RKO (cell line): ENCODE measurements at places on chromosomes 7 and 10.
A peak's percentile ranks its signal among the peaks of the same experiment; 100 is the strongest.

- DNase-seq = no peak
Observed at GRCh38 chr7:118586248-118586647, 361.7 kb downstream of the ANKRD7 start.

DNA sequence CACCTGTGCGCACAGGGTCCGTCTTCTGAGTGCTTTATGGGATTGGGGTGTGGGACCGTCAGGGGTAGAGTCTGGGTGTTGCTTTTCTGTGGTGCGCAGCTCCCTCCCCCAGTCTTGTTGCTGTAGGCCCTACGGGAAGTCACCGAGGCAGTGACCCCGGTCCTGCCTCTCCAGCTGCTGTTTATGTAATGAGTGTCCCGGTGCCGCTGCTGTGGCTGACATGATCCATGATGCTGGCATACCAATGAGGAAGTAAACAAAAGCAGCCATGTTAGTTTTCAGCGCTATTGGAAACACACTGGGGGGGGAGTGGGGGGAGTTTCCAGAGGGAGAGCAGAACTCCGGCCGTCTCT is 1.1 kb downstream of the TRIM8 start:
- peak; percentile 85 for DNase-seq

DNA sequence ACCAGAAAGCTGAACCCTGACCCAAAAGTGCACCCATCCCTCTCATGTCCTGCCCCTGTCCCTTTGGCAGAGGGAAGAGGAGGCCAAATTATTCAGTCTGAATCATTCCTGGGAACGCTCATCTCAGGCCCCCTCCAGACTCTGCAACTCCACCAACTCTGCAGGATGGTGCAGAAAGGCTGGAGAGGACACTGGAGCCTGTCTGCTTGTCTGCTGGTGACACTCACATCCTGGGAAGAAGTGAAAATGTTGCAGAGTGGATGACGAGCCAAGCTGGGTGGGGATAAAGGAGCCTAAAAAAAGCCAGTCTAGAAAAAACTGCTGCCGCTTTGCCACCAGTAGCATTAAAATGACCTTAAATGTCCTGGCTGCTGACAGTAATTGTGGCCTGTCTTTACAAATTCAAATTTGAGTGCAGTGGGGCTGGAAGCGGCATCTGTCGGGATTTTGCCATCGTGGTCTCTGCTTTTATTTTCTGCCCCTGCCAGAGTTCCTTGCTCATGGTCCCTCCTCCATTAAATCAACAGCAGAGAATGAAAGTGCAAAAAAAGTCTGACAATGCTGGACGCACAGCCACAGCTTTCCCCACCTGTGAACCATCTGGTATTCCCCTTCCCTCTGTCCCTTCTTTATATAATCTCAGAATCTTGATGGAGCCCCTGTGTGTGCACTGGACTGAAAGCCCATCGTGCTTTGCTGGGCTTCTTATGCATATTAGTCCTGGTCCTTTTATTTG is 63.9 kb downstream of the STK17A start:
- no peak for DNase-seq

- no peak for DNase-seq
Observed at GRCh38 chr7:88669913-88670312, 89.6 kb upstream of the ZNF804B start.

GRCh38 chr7:13198727-13199126 is 511.3 kb downstream of the ARL4A start:
- no peak for DNase-seq
